IMR-90 (cell line): ENCODE measurements at places on chromosomes 1 and 21. TPM values are rescaled to one million over a fixed set of nuclear protein-coding genes. Genes with fewer than 3 reads are reported as not detected.

DNA sequence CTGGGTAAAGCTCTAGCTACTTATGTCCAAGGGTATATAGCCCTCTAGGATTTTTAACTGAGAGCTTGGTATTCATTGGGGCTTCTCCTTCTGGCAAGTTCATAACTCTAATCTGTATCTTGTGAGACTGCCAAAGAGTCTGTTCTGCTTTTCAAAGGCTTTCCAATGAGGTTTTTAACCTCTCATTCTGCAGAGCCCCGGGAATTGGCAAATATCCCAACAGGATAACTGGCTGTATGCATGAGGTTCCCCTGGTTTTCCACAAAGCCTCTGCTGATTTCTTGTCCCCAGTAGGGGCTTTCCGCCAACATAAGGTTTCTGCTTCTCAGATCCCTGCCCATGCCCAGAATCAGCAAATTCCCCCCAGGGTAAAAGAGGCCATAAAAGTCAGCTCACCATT lies 40.9 kb downstream of the RPL5 start:
- no peak for DNase-seq

GRCh38 chr1:101112051-101112780 lies 86.6 kb upstream of the DPH5 start:
- DNase-seq = no peak

DNA sequence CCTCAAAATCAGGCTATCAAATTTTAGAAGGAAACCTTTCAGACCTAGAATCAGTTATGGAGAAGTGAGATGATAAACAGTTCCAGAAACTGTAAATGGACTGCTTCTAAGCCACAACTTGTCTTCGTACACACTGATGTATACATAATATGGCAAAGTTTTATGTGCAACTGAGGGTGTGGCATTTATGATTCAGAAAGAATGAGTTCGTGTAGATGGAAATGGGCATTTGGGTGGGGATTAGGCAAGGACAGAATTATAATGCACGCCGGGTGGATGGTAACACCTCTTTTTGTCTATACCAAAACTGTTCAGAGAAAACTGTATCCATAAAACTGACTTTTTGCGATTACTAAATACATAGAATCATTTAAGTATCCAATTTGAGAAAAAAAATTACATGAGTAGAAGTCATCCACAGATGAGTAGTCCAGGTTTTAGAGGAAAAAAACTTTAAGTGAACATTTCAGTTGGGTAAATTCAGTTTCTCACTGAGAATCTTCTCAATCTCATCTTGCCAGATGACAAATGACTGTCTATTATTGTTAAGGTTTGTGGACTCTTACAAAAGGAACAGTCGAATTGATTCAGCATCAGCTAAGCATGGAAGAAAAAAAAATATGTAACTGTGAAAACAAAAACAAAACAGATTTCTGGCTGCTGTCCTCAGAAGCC lies 22.5 kb downstream of the ERRFI1 start:
- DNase-seq = no peak

GRCh38 chr1:99595441-99595840 lies 50.5 kb upstream of the PALMD start:
- DNase-seq = no peak

DNA sequence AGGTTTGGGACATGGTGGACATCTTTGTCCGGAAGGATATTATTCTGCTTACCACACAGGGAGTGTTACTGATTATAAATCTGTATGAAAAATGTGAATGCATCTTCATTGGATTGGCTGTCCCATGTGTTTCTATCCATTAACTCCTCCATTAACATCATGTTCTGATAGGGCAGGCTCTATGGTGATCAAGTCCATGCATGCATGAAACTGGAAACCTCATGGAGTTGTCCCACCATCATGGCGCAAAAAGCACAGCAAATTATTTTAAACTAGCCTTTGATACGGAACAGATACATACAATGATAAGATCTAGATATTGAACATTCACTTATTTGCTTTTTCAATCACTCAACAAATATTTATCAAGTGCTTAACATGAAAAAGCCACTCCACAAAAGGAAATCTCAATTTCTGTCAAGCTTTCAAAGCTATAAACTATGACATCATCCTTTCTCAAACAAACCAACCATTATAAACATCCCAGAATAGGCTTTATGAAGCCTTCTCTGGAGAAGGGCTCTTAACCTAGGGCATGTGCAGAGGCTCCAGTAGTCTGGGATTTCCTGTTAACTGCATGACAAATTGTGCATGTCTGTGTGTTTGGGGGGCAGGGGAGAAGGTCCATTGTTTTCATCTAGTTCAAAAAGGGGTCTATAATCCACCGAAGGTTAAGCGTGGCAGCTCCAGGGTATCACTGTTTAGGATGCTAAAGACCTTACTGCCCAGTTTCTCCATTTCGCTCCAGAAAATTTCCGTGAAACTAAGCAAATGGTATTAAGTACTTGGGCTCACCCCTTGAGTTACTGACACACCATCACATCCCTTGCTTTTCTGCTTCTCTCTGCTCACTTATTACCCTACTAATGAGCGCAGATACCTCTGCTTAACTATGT lies 46.1 kb downstream of the ADAMTS1 start:
- DNase-seq = peak; percentile 81

DNA sequence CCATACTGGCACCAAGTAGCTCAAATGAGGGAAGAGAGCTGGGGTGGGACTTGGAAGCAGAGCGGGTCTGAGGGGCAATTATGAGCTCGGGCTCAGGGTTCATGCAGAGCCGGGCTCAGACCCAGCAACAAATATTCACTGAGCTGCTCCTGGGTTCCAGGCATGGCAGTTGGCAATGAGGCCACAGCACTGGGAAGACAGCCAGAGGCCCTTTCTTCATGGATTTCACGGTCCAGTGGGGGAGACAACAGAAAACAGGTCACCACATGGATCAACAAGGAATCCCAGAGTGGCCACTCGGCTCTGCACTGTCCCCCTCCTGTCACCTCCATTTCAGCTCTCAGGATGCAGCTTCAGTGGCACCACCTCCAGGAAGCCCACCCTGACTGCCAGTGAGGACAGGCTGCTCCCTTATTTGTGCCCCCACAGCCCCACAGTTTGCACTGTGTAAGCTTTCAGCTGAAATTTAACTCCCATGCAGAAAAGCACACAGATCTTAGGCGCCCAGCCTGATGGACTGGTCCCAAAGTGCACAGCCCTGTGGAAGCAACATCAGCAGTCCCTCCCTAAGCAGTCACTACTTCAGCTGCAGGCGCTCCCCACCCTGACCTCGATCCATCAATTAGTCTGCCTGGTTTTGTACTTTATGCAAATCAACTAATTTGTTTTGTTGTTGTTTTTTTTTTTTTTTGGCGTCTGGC lies 22.4 kb downstream of the ARHGEF19 start:
- DNase-seq = no peak

GRCh38 chr1:200108659-200109058 lies 81.1 kb downstream of the NR5A2 start:
- DNase-seq = no peak

GRCh38 chr21:29786496-29787360 lies 153.1 kb downstream of the GRIK1 start:
- DNase-seq = no peak

GRCh38 chr1:155504207-155504606 lies 58.4 kb downstream of the ASH1L start:
- DNase-seq = peak; percentile 42

- DNase-seq = no peak
These were observed 211.7 kb downstream of the SMYD3 start for GRCh38 chr1:246295340-246295739.

DNA sequence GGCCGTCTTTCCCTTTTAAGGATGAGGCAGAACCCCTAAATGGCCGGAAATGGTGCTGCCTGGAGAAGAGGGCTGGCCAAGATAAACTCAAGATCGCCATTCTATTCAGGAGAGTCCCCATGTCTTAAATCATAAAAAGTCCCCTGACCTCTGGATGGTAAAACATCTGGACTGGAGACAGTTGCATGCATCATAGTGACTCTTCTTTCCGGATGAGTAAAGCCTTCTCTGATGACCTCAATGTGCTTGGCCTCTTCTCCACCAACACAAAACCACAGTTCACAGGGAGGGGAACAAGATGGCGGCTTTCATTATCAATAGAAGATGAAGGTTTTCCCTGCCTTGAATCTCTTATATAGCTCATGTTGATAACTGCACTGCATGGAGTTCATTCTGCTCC lies 27.5 kb upstream of the H6PD start:
- peak; percentile 93 for DNase-seq

DNA sequence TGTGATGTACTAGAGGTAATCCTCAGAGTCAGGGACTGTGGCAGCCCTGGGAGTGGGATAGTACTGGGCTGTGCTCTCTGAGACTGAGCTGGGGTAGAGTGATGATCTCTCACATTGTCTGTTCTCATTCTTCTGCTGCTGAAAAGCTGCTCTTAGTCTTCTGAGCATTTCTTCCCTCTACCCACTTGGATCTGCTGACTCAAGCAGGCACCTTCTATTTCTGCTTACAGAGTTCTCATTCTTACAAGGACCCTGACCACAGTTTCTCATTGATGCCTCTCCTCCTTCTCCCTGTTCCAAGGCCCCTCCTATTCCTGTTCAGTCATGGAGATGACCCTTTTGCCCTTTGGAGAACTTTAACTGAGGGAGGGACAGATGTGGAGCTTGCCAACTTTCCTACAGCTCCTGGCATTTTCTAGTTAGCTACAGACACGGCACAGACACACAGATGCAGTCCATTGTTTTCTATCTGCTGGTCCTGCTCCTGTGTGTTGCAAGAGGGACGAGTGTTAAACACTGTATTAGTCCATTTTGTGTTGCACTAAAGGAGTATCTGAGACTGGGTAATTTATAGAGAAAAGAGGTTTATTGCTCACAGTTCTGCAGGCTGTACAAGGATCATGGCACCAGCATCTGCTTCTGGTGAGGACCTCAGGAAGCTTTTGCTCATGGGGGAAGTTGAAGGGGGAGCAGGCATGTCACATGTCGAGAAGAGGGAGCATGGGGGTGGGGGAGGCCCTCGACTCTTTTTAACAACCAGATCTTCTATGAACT lies 12.3 kb downstream of the MAPKAPK2 start:
- no peak for DNase-seq

DNA sequence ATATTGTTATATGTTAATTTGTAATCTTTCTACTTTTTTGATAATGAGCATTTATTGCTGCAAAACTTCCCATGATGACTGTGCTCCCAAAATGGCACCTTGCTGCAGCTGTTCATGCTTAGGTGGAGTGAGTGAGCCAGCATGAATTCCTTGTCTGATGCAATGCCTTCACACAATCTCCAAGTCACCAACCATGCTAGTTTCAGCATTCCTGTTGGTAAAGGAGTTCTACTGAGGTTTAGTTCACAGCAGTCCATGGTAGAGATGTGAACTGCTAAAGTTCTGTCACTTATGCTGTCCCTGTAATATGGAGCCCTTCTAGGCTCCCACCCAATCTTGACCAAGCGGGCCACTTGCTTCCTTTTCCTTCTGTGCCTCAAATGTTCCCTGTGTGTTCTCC lies 26.2 kb upstream of the PRKACB start:
- peak; percentile 78 for DNase-seq

DNA sequence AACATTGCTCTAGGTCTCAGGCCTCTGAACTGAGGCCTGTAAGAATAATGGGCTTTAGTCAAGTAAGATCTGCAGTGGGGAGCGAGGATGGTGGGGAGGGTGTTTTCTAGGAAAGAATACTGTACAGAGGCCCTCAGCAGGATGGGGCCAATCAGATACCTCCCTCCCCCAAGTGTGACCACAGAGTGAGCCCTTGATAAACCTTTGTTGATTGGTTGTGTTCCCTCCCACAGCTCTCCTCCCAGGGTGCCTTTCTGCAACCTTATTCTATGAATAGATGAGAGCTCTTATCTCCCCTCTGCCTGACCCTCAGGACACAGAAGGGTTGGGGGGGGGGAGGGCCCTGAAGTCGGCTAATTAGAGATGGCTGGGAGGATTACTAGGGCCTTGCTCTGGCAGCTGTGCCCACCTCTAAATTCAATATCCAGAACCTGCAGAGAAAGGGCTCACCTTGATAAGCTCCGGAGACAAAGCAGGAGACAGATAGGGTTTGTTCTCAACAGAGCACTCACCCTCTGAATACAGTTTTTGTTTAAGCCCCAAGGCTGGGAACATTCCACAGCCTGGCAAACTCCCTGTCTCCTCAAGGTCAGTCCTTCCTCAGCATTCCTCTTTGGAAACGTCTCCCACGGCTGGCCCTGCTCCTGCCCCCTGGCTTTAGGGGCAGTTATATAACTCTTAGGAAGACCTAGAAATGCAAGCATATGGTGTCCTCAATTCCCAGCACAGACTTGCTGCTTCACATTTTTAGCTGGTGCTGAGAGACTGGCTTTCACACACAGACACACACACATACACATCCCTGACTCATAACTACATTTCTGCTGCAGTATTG lies 42.9 kb downstream of the ATP1A1 start:
- DNase-seq = peak; percentile 18

GRCh38 chr1:207815913-207816291 lies 64.0 kb downstream of the CD46 start:
- peak; percentile 67 for DNase-seq

- no peak for DNase-seq
These were observed 38.3 kb downstream of the ABCG1 start for GRCh38 chr21:42257091-42257765.

GRCh38 chr1:208291923-208292711 lies 47.9 kb upstream of the PLXNA2 start:
- DNase-seq = no peak

DNA sequence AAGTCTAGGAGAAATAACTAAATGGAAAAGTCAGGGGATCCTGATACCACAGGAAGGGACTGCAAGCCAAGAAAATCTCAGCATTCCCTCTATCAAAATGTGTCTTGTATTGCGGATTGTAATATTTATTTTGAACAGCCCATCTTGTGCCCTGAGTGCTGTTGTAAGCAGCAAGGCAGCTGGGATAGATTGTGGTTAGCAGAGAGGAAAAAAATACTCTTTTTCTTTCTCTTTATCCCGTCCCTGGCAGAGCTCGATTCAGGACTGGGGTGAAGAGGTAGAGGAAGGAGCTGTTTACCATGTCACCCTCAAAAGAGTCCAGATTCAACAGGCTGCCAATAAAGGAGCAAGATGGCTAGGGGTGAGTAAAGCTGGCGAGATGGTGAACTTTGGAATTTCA lies 1.2 kb downstream of the RGL1 start:
- peak; percentile 50 for DNase-seq

DNA sequence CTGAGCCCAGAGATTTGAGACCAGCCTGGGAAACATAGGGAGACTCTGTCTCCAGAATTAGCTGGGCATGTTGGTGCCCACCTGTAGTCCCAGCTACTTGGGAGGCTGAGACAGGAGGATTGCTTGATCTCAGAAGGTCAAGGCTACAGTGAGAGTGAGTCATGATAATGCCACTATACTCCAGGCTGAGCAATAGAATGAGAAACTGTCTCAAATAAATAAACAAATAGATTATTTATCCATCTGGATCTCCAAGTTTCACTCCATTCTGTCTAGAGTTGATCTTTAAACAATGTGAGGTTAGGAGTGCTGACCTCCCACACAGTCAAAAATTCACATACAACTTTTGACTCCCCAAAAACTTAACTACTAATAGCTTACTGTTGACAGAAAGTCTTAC lies 106.8 kb upstream of the PALMD start:
- no peak for DNase-seq

GRCh38 chr1:78790174-78790573 lies 140.5 kb downstream of the IFI44 start:
- DNase-seq = no peak

The CACNA1S gene
- not detected in 2 replicates for total RNA-seq

The S100B gene
- 0.18 TPM in 1 of 2 replicates, not detected in the other for total RNA-seq

The CYP4A11 gene
- not detected in 2 replicates for total RNA-seq

The DNAI4 gene
- 1.6 and 1.7 TPM in 2 replicates for total RNA-seq

The H6PD gene
- total RNA-seq = 8.3 and 9.3 TPM in 2 replicates

The GLRX2 gene
- 2.0 and 12.8 TPM in 2 replicates for total RNA-seq

The TP73 gene
- total RNA-seq = not detected in 2 replicates

The OR2T33 gene
- not detected in 2 replicates for total RNA-seq

The DIPK1A gene
- 4.7 and 7.5 TPM in 2 replicates for total RNA-seq

The RHD gene
- total RNA-seq = 0.28 TPM in 1 of 2 replicates, not detected in the other

The C1orf159 gene
- total RNA-seq = 2.5 and 2.9 TPM in 2 replicates

The CHI3L2 gene
- total RNA-seq = 0.18 TPM in 1 of 2 replicates, not detected in the other

The PTGS2 gene
- 4.8 and 6.9 TPM in 2 replicates for total RNA-seq

The OR10Z1 gene
- total RNA-seq = not detected in 2 replicates
